ENCODE measurements at places on chromosomes 13 and 19. TPM values are rescaled to one million over a fixed set of nuclear protein-coding genes. Genes with fewer than 3 reads are reported as not detected.

CLDN10 gene
- total RNA-seq: not detected

SLC10A2 gene
- not detected for total RNA-seq

GRCh38 chr19:51808333-51808986, 13.5 kb downstream of the FPR3 start:
- DNase-seq: no peak

GRCh38 chr13:39306639-39307589, 268.7 kb downstream of the NHLRC3 start:
- no peak for DNase-seq

DNA sequence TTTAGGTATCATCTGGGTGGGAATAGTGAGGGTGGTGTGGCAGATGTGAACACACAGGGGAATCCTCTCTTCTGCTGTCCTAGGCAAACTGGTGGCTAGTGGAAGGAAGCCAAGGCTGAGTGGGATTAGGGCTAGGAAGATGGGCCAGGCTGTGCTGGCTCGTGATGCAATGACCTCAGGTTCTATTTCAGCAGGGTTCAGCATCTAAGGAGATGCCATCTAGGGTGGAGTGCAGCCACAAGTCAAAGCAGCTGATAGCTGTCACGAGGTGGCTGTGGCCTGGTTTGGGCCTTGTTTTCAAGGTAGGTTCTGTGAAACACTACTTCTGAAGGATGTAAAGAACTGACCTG, 21.6 kb downstream of the ARL11 start:
- no peak for DNase-seq
